ENCODE measurements at places on chromosomes 2 and 18. TPM values are rescaled to one million over a fixed set of nuclear protein-coding genes. Genes with fewer than 3 reads are reported as not detected.
A peak's percentile ranks its signal among the peaks of the same experiment; 100 is the strongest.

The EVA1A gene
- total RNA-seq = 2.2 TPM

- no peak for ATAC-seq
These were observed 6.8 kb upstream of the DNAJB2 start for GRCh38 chr2:219272356-219272755.

GRCh38 chr2:170716851-170717598 is 1.9 kb downstream of the SP5 start:
- peak; percentile 83 for ATAC-seq

The LDAH gene
- 26.0 TPM for total RNA-seq

- no peak for ATAC-seq
These were observed 323.2 kb downstream of the PLCL1 start for GRCh38 chr2:198127627-198128026.

DNA sequence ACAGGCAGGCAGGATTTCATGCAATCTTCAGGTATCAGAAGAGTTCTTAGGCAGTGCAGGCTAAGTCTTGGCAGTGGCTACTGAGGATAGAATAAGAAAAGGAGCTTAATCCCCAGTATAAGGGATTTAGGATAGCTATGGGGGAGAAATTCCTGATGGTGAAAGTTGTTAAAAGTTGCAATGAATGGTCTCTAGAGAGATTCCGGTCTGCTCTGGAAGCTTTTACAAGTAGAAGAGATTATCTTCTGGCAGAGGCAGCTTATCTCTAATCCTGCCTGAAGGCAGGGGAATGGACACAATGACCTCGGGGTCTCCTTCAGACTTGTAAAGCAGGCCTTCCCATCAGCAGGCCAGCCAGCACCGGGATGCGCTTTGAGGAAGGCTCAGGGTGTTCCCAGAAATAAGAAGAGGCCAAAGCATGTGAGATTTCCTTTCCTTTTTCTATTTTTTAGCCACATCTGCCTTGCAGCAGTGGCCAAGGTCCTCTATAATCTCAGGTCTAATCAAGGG is 253.9 kb upstream of the KLHL29 start:
- no peak for ATAC-seq

DNA sequence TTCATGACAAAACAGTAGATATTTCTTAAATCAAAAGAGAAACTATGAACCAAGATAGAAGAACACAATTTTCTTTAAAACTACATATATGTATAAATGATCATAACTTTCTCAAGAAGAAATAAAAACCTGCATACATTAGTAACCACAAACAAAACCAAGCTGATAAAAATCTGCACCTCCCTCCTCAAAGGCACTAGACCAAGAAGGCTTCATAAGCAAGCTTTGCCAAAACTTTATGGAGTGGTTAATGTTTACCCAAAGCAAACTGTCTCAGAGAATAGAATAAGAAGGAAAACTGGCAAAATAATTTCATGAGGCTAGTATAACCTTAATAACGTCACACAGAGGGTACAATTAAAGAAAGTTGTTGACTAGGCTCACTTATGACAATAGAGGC is 138.3 kb downstream of the ZBTB7C start:
- ATAC-seq = no peak

The CPLX4 gene
- total RNA-seq = 0.25 TPM

The SLC5A6 gene
- total RNA-seq = 50.5 TPM

The SLC14A1 gene
- total RNA-seq = 1.1 TPM

The ASXL3 gene
- 6.1 TPM for total RNA-seq

- ATAC-seq = no peak
These were observed 275.2 kb downstream of the DSEL start for GRCh38 chr18:67241299-67241698.

The VWC2L gene
- 1.7 TPM for total RNA-seq

DNA sequence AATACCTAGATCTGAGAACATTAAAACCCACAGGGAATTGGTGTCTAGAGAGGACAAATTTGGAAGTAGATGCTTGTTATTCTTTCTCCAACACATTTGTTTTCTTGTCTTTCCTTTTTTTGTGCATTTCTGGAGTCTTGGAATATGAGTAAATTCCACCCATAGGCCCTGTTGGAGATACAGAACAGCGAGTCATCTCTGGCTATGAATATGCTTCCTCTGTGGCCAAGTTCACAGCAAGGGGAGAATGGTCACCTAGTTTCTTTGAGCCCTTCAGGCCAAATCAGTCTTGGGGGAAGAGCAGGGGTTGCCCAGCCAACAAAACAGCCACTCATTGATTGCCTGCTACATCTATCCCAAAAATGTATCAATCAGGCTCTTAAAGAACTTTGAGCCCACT is 31.3 kb downstream of the SP140L start:
- ATAC-seq = peak; percentile 66

DNA sequence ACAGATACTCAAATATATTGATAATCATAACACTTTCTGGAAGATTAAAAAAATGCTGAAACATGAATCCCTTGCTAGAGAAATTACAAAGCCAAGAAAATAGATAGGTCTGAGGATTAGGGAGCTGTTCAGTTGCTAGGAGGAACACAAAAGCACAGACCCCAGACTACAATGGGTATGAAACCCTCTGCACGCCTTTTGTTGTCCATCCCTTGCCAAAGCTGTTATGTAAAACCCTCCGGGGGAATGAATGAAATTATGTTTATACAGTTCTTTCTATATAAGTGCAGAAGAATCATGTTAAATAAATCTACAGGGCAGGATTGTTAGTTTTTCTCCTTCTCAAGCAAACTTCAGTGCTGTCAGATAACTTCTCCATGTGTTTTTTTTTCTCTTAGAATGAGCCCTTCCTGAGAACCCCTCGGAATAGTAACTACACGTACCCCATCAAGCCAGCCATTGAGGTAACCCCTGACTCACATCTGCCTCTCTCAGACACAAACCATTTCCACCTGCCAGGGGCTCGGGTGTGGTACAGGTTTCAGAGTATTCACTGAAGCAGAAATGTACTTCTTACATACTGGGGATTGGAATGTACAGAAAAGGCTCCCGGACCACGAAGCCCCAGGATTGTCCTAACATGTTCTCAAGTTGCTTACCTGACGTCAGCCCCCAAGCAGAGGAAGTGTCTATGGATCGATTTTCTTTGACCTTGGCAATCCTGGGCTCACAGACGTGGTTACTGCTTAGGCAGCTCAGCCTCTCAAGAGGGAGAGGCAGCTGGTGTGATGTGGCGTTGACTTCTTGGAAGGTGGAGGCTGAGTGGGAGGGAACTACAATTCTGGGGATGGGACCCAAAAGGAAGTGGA is 118.0 kb downstream of the PLB1 start:
- peak; percentile 64 for ATAC-seq

The MOCOS gene
- total RNA-seq = 1.4 TPM

The GPBAR1 gene
- 0.76 TPM for total RNA-seq

- ATAC-seq = peak; percentile 67
These were observed 34.6 kb downstream of the SETBP1 start for GRCh38 chr18:44715245-44715644.

DNA sequence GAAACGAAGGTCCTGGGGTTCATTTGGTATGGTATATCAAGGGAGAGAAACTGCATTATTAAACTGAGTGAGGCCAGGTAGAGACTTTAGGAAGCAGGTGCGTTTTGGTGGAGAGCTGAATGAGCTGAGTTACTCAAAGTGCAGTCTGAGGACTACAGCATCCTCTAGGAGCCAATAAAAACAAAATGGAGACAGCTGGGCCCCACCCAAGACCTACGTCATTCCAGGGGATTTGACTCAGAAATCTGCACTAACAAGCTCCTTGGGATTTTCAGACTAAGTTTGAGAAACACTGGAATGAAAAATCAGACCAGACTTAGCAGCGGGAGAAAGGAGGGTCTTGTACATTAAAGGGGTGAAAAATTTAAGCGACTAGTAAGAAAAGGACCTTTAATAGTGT is 131.5 kb downstream of the UXS1 start:
- no peak for ATAC-seq

DNA sequence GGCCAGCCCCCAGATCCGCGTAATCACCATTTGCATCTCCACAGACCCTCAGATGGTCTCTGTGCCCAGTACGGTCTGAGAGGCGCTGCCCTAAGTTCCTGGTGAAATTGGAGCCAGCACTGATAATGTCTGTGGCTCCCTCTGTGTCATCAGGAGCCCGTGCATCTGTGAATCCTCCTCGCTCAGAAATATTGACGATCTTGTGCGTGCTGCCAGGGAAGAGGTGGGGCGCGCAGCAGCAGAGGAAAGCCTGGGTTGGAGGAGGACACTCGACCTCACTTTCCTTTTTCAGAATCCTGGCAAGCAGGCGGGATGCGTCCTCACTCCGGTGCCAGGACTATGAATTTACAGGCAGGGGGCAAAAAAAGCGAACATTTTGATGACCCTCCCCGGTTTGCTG is 686.1 kb upstream of the SALL3 start:
- peak; percentile 86 for ATAC-seq

GRCh38 chr2:75527676-75528075 is 33.1 kb downstream of the EVA1A start:
- ATAC-seq = no peak

The AAMP gene
- total RNA-seq = 87.4 TPM

The ANO7 gene
- total RNA-seq = 2.3 TPM

- no peak for ATAC-seq
These were observed 292.4 kb downstream of the SRBD1 start for GRCh38 chr2:45318686-45319085.

- ATAC-seq = no peak
These were observed 41.9 kb downstream of the LPIN2 start for GRCh38 chr18:2970772-2971659.

DNA sequence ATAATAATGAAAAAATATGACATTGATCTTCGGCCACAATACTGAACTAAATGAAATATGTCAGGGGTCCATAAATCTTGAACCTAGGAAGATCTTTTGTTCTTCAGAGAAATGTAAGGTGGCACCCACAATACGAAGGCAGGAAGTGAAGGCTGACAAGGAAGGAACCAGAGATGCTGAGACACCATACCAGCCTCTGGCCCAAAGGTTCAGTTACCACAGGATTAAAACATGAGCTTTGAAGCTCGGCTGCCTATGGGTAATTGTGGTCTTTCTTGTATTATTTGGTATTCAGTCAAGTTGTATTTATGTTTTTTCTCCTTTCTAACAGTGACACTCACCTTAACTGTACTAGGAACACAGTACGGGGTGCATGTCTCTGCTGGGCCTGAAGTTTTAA is 448.8 kb upstream of the SETBP1 start:
- ATAC-seq = no peak

The CRIM1 gene
- 26.1 TPM for total RNA-seq

DNA sequence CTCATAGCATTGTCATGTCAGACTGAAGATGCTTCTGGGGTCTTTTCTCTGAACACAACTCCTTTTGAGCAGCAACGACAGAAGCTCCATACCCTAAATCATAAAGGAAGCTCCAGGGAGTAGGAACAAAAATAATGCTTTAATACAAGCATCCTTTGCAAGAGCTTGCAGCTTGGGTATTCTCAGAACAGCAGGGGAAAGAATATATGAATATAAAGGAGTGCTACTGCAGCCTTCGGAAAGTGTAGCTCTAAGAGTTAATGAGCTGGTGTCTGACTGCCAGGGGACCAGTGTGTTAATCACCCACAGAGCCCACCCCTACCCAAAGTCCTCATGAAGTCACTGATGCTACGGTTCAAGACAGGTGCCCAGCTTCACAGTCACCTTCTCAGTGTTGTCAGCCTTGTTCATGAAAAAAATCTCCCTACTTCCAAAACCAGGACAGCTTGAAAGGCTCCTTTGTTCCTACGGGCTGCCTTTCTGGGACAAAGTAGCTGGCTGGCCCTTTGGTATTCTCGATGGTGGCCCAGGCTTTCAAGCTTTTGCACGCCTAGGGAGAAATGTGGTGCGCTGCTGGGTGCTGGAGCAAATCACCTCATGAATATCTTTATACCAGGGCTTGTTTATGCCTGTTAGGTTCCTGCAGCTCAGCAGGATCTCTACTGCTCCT is 259.7 kb downstream of the CMPK2 start:
- ATAC-seq = peak; percentile 35

DNA sequence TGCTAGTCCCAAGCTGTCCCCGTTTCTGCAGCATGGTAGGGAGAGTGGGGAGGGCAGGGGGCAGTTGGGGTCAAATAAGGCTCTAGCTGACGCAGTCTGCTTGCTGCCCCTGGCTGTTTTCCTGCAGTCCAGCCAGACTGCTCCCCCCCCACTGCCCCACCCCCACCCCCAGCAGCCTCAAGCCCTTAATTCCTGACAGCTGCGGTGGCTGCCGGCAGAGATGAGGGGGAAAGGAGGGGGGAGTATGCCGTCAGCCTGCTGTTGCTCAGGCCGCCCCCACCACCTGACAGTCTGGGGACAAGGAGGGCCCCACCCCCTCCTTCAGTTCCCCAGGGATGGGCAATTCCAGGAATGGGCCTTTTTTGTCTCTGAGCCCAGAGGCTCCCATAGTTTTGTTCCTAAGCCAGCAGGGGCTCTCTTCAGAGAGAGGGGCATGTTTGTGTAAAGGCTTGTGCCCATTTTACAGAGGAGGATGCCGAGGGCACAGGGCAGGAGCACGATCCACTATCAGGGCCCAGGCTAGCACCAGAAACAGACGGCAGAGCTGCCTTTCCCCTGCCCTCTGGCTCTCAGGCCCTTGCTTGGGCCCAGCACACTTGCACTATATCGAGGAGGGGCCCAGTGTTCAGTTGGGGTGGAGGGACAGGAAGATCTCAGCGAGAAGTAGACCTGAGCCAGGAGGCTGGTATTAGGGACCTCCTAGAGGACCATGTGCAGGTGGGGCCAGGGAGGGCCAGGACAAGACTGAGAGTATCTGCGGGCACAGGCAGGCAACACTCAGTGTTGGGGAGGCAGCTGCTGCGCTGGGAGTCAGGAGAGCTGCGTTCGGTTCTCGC is 1.5 kb upstream of the WNT10A start:
- no peak for ATAC-seq

GRCh38 chr2:102737431-102737830 is 24.4 kb upstream of the TMEM182 start:
- no peak for ATAC-seq

DNA sequence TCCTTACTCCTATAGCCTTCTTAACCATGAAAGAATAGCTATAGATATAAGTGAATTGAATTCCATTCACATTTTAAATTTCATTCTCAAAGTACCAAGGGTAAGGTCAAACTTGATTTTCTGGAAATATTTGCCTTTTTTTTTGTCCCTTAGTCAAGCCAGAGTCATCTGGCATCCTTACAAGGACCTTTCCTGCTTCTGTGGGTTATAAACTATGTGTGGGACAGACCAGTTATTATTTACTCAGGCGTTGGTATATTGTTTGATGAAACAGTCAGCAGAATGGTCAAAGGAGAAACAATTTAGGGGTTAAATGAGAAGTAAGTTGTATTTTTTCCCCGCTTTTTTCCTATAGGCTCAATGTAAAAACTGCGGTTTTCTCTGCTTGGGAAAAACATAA is 1103.2 kb upstream of the ZEB2 start:
- no peak for ATAC-seq

The CPO gene
- total RNA-seq = not detected

The CYP27A1 gene
- 12.0 TPM for total RNA-seq

DNA sequence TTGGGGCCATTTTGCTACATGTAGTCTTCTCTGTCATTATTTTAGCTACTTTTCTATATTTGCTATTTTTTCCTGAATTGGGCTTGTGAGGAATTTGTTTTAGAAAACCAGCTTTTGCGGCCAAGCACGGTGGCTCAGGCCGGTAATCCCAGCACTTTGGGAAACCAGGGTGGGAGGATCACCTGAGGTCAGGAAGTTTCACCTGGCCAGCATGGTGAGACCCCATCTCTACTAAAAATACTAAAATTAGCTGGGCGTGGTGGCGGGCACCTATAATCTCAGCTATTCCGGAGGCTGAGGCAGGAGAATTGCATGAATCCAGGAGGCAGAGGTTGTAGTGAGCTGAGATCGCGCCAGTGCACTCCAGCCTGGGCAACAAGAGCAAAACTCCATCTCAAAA is 4.7 kb downstream of the SEPTIN2 start:
- ATAC-seq = no peak
